ENCODE measurements at places on chromosomes 2 and 18. TPM values are rescaled to one million over a fixed set of nuclear protein-coding genes. Genes with fewer than 3 reads are reported as not detected.

- DNase-seq, result no peak
Measured at GRCh38 chr18:13452388-13452811, 233.8 kb downstream of the LDLRAD4 start.

IL37 gene
- total RNA-seq, result not detected

DNA sequence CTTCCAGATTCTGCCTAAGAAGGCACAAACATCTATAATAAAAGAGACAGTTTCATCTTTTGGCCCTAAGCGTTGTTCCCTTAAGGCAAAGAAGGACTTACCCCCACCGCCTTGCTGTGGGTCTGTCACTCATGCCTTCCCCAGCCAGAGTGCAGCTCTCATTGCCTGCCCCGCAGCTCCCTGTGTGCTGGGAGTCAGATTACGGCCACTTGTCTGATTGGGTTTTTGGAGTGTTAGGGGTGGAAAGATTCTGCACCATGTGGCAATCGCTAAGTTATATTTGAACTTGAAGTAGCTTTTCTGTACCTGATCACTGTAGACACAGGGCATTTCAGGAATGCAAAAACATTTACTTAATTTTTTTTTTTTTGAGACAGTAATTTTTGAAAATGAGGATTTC, at the start of gene AQP4:
Gene AQP4, minus strand, starts transcription at position 151 of the 400 bp plus-strand sequence. Its CDS starts 18 bp downstream, at position 133.
- no peak for DNase-seq

DNA sequence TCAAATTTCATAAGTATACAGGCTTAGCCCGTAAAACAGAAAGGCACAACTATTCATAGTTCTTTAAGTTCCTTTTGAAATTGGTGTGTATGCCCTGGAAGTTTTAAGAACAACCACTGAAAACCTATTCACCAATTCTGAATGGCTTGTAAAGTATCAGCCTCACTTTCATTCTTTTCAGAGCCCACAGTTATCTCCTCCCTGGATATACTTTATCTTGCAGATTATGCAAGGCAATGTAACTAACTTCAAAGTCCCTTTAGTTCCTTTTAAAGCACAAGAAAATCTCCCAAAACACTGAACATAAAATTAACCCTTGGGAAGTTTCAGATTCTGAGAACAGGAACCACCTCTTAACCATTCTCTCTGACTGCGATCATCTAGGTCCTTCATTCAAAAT, 1.1 kb downstream of the STRN start:
- no peak for DNase-seq

DNA sequence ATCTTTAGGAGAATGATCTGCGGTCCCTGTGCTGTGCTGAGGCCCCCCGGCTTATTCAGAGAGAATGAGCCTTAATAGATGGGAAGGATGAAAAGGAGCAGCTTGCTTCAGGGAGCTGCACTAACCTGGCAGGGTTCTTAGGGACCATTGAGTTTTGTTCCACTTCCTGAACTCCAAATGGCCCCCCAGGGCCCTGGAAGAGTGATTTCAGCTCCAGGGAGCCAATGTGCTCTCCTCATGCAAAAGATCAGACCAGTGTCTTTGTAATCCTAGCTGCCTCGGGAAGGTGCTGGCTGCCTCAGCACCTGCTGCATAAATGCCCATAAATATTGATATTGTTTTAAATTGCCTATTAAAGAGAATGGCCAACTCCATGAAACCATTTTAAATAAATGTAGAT, 210.2 kb downstream of the NCK2 start:
- no peak for DNase-seq

GRCh38 chr18:77876319-77876865, 626.7 kb downstream of the GALR1 start:
- no peak for DNase-seq

DNA sequence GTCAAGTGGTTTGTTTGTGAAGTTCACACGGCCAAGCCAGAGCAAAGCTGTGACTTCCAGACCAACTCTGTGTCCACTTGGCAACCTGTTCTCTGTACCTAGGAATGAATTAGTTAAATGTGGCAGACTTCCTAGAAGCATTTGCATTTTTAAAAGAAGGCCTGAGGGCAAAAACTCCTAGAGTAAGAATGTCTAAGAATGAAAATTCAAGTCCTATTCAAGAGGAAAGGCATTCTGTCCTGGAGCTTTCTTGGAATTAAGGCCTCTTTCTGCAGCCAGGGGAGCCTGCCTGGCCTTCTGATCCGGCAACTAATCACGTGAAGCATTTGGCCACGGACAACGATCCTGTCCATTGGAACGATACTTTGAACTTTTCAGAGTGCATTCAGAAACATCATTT, 155.0 kb downstream of the SETBP1 start:
- DNase-seq, result no peak

GRCh38 chr2:164810843-164811242, 30.8 kb downstream of the COBLL1 start:
- no peak for DNase-seq
